ENCODE measurements at places on chromosomes 4 and X. TPM values are rescaled to one million over a fixed set of nuclear protein-coding genes. Genes with fewer than 3 reads are reported as not detected.

Gene SLC6A14
- total RNA-seq: not detected

Gene ATP1B4
- not detected for total RNA-seq

Gene NHS
- total RNA-seq: 6.7 TPM

Gene DCLK2
- total RNA-seq: 0.37 TPM

Gene CSAG2
- total RNA-seq: not detected

All from H1 (cell line).